ENCODE measurements at places on chromosomes 3 and 15.

DNA sequence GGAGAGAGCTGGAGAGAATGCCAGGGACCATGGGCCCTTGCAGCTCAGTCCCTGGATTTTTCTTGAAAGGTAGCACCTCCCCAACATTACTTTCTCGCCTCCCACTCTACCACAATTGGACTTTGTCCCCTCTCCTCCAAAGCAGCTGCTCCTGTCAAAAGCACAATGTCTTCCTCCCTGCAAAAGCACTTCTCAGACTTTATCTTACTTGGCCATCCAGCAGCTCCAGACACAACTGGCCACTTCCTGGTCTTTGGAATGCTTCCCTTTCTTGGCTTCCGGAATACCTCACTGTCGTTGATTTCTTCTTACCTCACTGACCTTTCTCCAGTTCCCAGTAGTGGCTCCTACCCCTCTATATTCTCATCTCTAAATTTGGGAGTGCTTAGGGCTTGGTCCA, 134.6 kb upstream of the PROK2 start:
- no peak for DNase-seq

DNA sequence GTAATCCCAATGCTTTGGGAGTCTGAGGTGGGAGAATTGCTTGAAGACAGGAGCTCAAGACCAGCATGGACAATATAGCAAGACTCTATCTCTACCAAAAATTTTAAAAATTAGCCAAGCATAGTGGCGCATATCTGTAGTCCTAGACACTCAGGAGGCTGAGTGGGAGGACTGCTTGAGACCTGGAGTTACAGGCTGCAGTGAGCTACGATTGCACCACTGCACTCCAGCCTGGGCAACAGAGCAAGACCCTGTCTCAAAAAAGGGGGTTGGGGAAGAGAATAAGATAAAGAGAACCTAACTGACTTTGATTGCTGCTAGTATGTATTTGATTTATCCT, 755 bp downstream of the CD200R1 start:
- DNase-seq = no peak

DNA sequence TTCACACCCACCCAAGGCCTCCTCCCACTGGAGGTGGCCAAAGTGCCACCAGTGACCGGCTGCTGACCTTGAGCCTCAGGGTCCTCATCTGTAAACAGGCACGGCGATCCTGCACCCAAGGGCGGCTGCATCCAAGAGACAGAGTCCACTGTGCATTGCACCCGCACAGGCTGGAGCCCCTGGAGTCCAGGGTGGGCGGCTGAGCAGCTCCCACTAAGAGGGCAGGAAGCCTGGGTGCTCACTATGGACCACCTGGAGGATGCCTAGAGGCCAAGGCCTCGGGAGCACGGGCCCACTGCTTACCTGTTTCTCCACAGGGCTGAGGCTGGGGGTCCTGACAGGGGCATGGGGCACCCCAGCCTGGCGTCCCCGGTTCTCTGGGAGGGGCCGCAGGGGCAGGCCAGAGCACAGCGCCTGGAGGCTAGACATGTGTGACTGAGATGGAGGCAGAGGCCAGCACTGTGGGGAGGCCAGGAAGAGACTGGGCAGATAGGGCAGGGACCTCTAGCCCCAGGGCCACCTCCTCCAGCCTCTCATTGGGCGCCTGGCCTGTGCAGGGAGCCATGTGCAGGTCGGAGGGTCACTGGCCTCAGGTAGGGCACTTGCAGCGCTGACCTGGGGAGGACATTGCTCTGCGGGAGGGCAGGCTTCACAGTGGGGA, at the start of gene UROC1:
Gene UROC1 (minus strand): TSS at position 483 of the 661 bp plus-strand sequence. CDS start 54 bp downstream, at position 429.
- no peak for DNase-seq

DNA sequence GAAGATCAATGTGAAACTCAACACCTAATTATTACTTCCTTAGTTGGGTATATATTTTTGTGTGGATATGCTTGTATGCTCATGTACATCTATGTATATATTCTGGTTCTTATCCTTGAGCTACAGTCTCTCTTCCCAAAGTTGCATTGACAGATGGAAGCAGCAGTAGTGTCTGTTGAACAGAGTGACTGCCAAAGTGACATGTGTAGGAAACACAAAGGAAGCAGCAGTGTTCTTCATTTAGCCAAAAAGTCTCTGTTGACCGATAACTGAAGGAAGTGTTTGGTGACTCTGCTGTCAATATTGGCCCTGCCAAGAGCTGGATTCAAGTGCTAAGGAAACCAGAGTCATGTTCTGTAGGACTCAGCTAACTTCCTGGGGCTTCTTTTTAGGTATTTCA, 123.8 kb downstream of the C3orf70 start:
- no peak for DNase-seq

- DNase-seq = no peak
Measured at GRCh38 chr15:53978253-53978906, at the start of gene UNC13C. Gene UNC13C (plus strand): TSS chr15:53978441. CDS start chr15:54012904, 34,463 bp downstream.

DNA sequence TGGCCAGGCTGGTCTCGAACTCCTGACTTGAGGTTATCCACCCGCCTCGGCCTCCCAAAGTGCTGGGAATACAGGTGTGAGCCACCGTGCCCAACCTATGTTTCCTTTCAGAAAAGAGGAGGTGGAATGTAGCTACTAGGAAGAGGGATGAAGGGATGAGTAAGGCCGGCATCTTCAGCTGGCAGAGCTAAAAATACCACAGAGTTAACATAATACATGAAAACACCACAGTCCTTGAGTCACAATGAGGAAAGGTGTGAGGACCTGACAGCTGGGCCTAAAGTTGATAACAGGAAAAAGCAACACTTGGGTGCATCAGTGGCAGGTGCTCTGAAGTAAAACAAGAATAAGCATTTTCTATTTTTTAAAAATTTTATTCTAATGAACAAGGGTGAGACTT, 392.2 kb downstream of the DIPK2A start:
- DNase-seq = no peak

DNA sequence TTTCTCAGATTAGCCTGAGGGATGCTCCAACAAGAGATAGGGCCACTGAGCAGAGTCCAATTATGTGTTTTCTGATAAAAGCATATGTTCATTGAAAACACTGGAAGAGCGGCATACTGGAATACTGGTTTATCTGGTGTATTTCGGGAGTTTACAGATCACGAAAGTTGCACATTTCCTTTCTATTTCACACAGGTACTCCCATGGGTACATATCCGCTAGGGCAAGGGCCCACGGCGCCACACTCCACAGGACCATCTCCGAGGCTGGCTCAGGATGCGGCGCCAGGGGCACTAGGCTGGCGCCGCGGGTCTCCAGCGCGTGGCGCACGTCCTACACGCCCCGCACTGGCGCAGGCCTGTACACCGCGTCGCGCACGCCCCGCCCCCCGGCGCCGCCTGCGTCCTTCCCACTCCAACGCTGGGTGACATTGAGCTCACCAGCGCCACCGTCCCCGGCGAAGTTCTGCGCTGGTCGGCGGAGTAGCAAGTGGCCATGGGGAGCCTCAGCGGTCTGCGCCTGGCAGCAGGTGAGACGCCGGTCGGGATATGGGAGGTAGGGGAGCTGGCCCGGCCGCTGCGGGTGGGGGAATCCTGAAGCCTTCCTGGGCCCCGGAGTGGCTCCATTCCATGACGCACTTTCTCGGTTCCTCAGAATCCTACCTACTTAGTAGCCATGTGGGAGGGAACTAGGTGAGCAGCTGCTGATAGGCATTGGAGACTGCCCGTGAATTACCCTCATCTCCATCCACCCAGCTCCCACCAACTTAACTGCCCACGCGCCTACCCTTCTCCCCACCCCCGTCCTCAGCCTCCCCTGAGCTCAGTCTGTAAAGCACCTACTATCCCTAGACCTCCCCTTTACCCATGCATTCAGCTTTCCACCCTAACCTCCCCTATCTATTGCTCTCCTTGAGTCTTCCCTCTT, at the start of gene FAM162A:
Gene FAM162A (plus strand): TSS at position 412 of the 927 bp plus-strand sequence. CDS start 84 bp downstream, at position 496.
- DNase-seq = peak; percentile 83

- DNase-seq = no peak
Measured at GRCh38 chr15:95930659-95931375, 399.7 kb upstream of the NR2F2 start.

DNA sequence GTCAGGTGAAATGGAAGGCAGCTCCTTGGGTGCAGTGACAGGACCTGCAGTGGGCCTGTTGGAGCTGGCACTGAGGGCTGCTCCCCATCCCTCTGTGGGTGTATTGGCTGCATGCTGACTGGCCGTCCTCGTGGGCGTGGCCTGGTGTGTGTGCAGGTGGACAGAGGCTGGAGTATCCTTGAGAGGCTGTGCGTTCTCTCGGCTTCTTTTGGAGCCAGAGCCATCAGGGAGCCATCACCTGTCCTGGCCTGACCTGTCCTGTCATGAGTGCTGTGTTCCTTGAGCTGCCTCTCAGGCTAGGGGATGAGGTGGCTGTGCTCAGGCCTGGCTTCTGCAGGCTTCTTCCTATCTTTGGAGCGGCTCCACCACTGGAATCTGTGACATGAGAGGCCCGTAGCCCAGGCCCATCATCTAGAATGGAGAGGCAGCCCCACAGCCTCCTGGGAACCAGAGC, 61.5 kb downstream of the APBA2 start:
- no peak for DNase-seq

DNA sequence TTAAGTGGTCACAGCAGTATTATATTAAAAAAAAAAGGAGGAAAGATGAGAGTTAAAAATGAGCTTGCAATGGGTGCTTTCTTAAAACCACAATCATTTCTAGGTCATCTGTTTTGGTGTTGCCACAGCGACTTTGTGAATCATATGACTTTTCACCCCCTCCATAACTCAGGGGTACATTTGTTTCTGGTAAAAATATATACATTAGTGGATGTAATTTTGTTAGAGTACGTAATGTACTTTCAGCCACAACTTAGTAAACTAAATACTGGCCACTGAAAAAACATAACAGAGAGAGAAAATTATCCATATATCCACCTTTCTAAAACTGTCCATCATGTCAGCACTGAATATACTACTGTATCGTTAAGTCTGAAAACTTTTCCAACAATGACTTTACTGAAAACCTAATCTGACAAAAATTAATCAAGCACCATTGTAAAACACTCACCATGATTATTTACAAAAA, 3.4 kb downstream of the ANKRD28 start:
- DNase-seq = no peak

- no peak for DNase-seq
Measured at GRCh38 chr3:15646851-15647511, 45.4 kb downstream of the BTD start.

DNA sequence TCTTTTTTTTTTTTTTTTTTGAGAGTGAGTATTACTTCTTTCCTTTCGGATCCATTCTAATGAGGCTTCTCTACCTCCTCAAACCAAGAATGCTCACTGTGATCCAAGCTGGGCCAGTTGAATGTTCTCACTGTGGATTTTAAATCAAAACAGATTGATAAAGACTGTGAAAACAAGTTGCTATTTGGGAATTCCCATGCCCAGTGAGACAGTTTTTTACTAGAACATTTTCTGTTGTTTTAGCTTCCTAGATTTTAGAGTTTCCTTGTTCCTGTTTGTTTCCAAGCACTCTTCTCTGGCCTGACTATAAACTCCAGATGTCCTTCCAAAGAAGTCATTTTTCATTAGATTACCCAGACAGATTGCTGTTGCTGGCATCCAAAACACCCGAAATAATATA, 60.1 kb upstream of the GALNT15 start:
- DNase-seq = no peak

DNA sequence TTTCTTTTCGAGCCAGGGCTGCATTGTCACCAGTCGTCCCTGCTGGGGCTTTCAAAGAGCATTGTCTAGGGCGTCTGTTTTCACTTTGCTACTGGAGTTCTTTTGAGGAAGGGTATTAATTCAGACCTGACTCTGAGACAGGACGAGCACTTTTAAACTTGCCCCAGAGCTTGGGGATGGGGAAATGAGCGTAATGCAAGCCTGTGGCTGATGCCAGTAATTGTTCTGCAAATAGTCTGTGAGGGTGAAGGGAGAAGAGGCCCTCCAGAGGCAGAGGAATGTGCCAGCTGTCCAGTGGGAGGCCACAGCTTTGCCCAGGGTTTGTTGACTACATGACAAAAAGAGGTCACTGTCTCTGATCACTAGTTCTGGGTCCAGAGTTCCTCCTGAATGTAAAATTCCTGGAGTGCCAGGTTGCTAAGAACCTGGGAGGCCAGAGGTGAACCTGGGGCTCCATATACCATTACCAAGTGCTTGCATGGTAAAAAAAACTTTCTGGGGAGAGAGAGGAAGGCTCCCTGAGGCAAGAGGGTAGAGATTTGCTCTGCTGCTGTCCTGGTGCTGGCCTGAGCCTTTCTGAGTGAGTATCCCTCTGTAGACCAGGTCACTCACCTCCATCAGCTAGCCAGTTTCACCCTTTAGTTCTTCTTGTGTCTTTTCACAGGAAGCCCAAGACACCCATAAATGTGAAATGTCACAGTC, 14.8 kb downstream of the EEFSEC start:
- DNase-seq = no peak

DNA sequence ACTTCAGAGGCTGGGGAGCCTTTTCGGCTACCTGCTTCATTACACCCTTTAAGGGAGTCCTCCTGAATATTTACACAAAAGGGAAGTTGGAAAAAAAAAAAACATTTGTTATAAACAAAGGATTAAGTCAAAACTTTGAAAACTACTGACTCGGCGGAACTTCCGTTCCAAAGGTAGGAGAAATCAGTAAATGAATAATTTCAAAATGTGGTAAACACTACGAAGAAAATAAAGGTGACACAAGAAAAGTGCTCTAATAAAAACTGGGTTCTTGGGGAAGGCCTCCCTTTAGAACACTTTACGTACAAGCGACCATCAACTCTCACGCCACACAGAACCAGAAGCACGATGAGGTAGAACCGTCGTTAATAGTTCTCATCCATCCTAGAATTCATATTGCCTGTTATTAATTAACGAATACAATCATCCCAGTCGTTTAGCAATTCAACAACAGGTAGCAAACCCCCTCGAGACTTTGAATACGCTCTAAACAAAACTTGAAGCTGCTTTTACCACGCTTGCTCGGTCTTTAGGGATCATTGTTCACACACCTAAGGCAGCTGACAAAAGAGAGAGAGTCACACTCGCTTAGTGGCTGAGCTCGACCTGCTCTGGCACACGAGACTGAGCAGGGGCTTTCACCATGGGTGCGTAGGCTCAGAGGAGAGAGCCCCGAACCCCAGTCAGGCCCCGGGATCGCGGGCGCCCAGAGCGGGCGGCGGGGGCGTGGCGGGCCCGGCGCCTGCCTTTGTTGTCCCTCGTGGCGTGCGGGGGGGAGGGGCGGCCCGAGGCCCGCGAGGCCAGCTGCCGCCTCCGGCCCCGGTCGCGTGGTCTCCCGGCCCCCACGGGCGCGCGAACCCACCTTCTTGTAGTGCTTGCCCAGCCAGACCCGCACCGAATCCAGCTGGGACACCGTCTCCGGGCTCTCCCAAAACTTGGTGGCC, 680 bp downstream of the SMARCC1 start:
- DNase-seq = no peak

GRCh38 chr3:129577366-129577765, 29.1 kb downstream of the PLXND1 start:
- no peak for DNase-seq
